ACHN (cell line): ENCODE measurements at places on chromosomes 3 and 15.

GRCh38 chr3:11583638-11584046, 60.1 kb downstream of the VGLL4 start:
- no peak for DNase-seq

- no peak for DNase-seq
Measured at GRCh38 chr15:31970007-31970406, 60.3 kb upstream of the CHRNA7 start.

DNA sequence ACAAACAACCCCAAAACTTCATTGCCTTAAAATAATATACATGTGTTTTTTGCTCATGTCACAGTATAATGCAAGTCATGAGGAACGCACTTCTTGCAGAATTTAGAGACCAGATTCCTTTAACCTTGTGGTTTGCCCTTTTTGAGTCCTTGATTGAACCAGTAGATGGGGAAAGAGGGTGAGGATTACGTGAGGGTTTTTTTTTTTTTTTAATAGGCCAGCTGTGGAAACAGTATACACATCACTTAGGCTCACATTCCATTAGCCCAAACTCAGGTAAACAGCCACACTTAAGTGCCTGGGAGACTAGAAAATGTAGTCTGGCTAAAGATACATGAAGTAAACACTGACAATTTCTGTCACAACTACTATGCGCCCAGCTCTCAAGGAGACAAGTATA, 114.9 kb upstream of the MLF1 start:
- DNase-seq: no peak

DNA sequence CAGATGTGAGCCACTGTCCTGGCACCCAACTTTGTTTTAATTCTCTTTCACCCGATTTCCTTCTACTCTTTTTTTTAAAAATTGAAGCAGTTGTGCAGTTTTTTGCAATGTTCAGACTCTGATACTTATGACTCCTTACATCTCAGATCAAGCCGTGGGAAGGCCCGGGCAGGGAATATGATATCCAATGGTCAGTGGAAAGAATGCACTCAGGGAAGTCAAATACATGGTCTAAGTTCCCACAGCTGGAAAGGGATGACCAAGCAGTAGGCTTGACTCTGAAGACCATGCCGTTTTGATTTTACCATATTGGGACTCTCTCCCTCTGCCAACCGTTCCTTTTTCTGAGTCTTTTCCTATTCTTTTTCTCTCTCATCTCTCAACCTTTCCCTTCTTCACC, 157.2 kb downstream of the RPLP1 start:
- no peak for DNase-seq

GRCh38 chr3:146469150-146470017, at the start of gene PLSCR2:
Gene PLSCR2 (minus strand): TSS chr3:146469561. CDS start chr3:146459904, 9,657 bp downstream.
- DNase-seq: peak; percentile 54

DNA sequence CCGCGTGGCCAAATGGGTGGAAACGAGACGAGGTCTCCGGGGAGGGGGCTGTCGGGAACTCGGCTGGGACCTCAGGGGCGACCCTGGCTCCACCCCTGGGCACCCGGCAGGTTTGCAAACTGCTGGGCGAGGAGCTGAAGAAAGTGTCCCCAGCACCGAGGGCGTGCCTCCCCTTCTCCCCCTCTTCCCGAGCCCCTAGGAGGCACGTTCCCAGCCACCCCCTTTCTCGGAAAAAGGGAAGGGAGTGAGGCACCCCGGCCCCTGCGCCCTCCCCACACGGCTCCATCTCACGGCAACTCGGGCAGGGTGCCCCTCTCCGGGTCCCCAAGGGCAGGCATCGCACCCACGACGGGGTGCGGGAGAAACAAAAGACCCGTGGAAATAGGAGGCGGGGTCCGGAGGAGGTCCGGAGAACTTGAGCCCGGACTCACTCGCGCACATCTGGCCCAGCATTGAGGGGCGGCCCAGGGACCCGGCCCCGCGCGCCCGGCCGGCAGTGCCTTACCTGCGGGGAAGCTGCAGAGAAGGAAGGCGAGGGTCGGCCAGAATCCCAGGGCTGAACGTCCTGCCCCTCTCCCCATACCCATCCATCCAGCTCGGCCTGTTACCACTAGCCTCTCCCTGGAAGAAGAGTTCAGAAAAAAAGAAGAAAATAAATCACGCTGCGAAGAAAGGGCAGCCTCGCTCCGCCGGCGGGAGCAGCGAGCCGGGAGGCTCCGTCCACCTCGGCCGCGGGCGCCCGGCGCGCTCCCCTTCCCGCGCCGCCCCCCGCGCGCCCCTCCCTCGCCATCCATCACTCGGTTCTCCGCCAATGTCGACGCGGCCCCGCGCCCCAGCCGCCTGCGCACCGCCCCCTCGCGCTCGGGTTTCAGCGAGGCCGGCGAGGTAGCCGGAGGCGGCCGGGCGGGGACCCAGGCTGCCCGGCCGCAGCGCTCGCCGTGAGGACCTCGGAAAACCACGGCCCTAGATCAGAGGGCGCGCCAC, 16.3 kb downstream of the RGMA start:
- peak; percentile 60 for DNase-seq

DNA sequence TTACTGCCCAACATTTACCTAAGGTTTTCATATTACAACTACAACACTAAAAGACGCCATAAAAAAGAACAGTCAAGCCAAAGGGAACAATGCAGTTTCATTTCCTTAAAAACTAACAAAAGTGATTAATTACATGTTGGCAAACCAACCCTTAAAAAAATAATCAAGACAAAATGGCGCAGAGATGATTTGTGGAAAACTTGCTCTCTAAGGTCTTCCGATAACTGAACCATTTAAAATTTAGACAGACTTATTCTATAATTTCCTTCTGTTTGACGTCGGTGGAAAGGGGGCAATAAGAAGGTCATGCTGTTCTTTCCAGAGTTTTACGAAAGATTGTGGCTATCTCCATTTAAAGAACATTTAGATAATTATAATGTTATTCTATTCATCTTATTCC, 87.6 kb downstream of the RYK start:
- no peak for DNase-seq

DNA sequence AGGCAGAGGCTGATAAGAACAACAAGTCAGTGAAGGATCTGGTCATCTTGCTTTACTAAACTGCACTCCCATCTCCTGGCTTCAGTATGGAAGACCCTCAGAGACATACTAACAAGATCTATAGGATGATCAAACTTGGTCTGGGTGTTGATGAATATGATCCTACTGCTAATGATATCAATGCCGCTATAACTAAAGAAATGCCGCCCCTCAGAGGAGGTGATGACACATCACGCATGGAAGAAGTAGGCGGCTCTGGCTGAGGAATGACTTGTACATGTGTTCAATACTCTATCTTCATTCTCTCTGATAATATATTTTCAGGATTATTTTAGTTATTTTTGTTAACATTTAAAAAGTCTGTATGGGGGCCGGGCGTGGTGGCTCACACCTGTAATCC, 17.5 kb upstream of the EIF2B5 start:
- no peak for DNase-seq

DNA sequence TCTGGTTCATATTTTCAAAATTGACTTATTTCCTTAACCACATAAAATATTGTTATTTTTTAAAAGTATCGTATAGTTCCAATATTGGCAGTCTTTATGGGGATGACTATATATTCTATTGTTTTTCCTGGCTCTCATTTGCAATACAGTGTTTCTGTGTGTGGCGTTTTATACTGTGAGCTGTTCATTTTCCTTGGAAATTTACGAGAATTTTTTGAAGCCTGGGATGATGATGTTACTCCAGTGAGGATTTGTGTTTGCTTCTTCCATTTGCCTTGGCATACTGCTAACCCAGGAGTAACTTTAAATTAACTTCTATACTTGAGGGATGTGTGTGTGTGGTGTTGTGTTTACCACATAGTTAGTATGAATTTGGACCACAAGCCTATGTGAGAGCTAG, 95.2 kb downstream of the NR1D2 start:
- no peak for DNase-seq

DNA sequence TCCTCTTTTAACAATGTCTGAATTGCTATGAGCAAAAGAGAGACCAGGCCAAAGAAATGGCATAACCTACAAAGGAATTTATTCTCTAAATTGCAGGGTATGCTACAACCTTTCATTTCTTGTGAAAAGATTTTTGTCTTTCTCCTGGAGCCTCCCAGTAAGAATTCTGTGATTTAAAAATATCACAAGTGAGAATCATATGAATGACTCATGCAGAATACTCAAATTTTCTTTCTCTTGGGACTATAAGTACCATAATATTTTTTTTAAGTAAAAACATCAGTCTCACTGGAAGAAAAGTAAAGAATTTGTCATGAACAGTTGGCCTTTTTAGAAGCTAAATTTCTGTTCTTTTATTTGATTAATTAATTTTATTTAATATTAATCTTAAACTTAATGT, 26.3 kb downstream of the SYNPR start:
- DNase-seq: no peak

- no peak for DNase-seq
Measured at GRCh38 chr3:169283951-169284350, 379.6 kb downstream of the MECOM start.

GRCh38 chr3:155778462-155778861, 27.6 kb downstream of the C3orf33 start:
- DNase-seq: no peak

- no peak for DNase-seq
Measured at GRCh38 chr3:169534439-169534838, 129.1 kb downstream of the MECOM start.
